ENCODE measurements at places on chromosomes 1 and 21.

DNA sequence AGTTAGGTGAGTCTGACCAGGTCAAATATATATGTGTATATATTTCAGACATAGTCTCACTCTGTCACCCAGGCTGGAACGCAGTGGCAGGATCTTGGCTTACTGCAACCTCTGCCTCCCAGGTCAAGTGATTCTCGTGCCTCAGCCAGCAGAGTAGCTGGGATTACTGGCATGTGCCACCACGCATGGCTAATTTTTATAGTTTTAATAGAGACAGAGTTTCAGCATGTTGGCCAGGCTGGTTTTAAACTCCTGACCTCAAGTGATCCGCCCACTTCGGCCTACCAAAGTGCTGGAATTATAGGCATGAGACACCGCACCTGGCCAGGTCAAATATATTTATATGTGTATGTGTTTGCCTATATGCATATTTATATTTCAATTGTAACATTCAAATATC, 581.5 kb upstream of the B3GALT2 start:
- no peak for DNase-seq

GRCh38 chr21:15775981-15776380, 46.2 kb downstream of the USP25 start:
- DNase-seq: no peak

- DNase-seq: no peak
These were observed 37.9 kb downstream of the DTL start for GRCh38 chr1:212073490-212073889.

- DNase-seq: no peak
These were observed 118.6 kb upstream of the GALNT2 start for GRCh38 chr1:229948438-229948837.

- no peak for DNase-seq
These were observed 14.3 kb upstream of the WDTC1 start for GRCh38 chr1:27220096-27220495.

- DNase-seq: no peak
These were observed 451.2 kb downstream of the USP25 start for GRCh38 chr21:16181018-16181417.

DNA sequence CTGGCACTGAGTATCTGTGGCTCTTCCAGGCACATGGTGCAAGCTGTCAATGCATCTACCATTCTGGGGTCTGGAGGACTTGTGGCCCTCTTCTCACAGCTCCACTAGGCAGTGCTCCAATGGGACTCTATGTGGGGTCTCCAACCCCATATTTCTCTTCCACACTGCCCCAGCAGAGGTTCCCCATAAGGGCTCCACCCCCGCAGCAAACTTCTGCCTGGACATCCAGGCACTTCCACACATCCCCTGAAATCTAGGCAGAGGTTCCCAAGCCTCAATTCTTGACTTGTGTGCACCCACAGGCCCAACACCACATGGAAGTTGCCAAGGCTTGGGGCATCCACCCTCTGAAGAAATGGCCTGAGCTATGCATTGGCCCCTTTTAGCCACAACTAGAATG, 18.8 kb downstream of the ODF2L start:
- no peak for DNase-seq

DNA sequence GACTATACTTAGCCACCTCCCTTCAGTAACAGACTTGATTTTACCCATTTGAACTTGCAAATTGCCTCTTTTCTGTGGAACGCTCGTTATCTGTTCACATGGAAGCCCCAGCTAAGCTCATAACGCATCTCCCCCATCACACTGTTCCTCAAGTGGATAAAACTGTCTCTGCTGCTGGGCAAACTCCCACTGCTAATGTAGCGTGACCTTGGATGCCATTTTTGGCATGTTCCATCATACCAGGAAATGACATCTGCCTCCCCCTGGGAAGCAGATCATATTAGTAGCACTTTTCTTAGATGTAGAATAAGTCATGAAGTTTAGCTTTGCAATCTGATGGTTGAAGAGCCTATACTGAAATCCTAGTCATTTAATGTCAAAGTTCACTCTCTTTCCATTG, 528.7 kb upstream of the PLXNA2 start:
- no peak for DNase-seq

Data from stimulated activated CD8-positive, alpha-beta memory T cell treated with anti-CD3 and anti-CD28 coated beads, Interleukin-7, amount 100 ng/mL, for 1 hour (primary cell).